ENCODE measurements at places on chromosomes 1 and 21.

GRCh38 chr1:79827446-79827845, 820.9 kb upstream of the ADGRL4 start:
- DNase-seq: no peak

DNA sequence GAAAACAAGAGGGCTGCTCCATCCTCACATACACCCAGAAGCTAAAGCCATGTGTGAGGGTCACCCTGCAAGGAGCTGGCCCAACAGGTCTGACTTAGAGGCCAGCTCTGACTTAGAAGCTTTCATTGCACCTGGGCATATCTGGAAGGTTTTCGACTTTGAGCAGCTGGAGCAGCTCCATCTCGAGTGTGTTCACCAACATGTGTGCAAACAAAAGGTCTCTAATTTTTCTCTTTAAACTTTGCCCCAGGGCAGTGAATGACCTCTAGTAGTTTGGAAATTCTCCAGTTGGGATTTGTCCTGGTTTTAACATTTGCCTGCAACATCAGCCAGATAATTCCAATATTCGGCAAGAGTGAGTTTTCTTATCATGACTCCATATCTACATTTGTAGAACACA, 108.3 kb downstream of the TNR start:
- DNase-seq: no peak

GRCh38 chr1:146013559-146013922, 8.0 kb downstream of the HJV start:
- DNase-seq: no peak

GRCh38 chr1:184716158-184716557, 38.5 kb downstream of the EDEM3 start:
- no peak for DNase-seq

DNA sequence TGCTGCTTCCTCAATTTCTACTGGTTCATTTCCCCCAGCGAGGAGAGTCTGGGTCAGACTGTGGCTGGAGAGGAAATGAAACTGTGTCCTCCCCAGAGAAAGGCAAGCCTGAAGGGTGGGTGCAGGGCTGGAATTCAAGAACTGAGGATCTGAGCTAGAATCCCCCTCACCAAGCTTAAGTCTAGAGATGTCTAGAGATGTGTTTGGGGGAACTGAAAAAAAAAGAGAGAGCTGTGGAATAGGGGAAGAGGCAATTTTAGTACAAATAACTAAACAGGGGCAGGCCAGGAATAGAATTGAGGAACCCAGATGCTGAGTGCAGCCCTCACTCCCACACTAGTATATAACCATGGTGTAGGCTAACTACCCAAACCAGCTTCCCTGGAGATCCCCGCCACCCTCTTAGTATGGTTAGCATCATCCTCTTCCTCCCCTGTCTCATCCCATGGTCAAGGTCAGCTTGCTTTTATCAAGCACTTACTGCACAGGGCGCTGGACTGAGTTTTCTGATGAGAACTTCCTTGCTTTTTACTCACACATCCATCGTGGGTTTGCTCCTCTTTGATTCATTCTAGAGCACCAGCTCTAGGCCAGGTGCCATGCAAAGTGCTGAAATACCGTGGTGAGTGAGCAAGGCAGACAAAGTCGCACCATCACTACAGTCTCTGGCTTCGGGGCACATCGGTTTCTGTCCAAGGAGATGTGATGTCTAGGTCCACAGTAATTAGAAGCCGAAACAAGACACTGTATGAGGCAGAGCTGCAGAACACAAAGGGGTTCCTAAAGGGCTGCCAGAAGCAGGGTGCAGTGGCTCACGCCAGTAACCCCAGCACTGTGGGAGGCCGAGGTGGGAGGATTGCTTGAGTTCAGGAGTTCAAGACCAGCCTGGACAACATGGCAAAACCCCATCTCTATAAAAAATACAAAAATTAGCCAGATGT, 112.9 kb upstream of the IPO9 start:
- DNase-seq: no peak

GRCh38 chr1:57674801-57675200, 250.9 kb upstream of the DAB1 start:
- DNase-seq: no peak

GRCh38 chr1:54017979-54018378, at the start of gene LDLRAD1:
Gene LDLRAD1, minus strand, starts transcription at chr1:54018186. Its CDS starts 74 bp downstream, at chr1:54018112.
- no peak for DNase-seq

DNA sequence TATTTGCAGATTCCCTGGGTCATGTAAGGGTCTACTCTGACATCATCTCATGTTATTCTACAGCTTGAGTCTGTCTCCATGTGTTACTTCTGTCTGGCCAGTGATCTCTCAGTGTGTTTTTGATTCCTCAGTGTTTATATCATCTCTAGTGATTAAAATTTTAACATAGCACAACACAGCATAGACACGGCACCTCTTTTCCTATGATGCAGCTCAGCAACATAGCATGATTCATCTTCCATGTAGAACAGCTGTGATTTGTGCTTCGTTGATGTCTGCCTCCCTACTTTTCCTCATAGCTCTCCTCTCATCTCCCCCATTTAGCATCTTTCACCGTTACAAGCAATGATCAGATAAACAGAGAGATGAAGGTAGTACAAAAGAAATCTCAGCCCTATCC, 163.9 kb upstream of the DPT start:
- DNase-seq: no peak

GRCh38 chr1:185969524-185969991, 235.4 kb downstream of the HMCN1 start:
- DNase-seq: no peak

DNA sequence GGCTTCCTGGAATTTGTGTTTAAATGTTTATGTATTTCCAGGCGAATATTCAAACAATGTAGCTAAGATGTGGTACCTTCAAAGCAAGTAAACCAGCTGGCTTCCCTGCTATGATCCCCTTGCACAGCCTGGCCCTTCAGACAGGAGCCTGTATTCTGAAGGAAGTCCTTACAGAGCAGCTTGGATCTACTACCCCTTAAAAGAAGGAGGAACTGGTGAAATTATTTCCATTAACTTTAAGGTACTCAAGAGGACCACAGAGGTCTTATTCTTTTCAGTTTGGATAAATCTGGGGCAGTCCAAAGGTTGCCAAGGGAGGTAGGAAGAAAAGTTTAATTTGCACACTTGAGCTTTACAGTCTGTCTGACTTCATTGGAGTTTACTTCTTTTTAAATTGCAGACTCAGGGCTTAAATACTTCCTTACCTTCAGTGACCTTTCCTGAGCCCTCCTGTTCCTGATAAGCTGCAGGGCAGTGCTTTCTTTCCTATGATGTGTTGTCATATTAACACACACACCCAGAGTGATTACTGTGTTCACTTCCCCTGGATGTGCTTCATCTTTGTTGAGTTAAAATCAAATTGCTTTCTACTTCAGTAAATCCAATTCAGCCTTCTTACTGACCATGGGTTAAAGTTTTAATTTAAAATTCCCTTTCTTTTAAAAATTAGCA, 40.5 kb downstream of the DISC1 start:
- no peak for DNase-seq

- no peak for DNase-seq
Measured at GRCh38 chr1:246265481-246265880, 241.6 kb downstream of the SMYD3 start.

- no peak for DNase-seq
Measured at GRCh38 chr1:4986306-4986705, 331.9 kb downstream of the AJAP1 start.

DNA sequence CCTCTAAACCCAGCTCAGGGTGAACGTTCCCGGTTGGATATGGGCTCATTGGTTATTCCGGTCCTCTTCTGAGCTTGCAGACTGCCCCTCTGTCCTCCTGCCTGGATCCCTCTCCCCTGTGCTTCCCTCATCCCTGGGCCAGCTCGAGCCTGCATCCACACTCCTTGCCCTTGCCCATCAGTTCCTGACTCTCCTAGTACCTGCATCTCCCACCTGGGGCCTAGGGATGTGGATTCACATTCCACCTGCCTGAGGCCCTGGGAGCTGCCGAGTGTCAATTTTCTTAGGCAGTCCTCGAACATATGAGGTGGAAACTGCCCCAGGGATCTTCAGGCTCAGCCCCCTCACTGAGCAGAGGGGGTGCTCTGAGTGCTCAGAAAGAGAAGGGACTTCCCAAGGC, 252.2 kb downstream of the GRIK3 start:
- no peak for DNase-seq

DNA sequence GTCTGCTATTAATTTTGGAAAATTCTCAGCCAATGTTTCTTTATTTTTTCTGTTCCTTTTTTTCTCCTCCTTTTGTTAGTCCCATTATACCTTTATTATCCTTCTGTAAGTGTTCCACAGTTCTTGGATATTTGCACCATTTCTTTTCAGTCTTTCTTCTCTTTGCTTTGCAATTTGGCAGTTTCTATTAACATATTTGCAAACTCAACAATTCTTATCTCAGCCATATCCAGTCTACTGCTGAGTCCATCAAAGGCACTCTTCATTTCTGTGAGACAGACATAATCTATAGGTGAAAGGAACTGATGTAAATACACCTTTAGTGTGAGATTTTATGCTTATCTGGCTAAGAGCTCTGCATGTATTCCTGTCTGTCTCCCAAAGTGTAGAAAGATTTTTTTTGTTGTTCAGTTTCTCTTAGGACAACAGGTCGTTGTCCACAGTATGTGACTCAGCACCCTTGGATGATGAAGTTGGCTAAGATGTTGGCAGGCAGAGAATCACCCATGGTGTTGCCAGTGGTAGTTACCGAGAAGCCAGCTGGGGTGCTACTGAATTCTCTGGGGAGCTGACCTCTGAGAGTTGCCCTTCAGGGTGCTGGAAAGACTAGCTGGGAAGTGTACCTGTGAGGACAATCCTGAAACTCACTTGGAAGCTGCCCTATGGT, 38.4 kb downstream of the LEPR start:
- no peak for DNase-seq

DNA sequence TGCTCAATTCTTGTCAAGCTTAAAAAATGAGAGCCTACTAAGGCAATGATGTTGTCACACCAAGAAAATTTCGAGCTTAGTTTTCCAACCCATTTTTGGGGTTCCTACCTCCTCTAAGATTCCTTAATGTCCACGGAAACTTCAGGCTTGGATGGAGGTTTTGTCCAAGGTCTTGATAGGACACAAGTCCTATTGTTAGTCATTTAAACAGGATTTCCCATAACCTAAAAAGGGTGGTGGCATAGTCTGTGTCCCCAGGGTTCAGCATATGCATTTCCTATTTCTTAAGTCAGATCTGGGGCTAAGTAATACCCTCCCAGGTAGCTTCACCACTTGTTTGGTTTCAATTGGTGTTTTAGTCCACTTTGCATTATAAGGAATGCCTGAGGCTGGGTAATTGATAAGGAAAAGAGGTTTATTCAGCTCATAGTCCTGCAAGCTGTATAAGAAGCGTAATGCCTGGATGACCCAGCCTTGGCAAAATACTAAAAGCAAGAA, 10.9 kb upstream of the PADI2 start:
- no peak for DNase-seq

GRCh38 chr1:183552891-183553290, 37.4 kb downstream of the NCF2 start:
- no peak for DNase-seq

DNA sequence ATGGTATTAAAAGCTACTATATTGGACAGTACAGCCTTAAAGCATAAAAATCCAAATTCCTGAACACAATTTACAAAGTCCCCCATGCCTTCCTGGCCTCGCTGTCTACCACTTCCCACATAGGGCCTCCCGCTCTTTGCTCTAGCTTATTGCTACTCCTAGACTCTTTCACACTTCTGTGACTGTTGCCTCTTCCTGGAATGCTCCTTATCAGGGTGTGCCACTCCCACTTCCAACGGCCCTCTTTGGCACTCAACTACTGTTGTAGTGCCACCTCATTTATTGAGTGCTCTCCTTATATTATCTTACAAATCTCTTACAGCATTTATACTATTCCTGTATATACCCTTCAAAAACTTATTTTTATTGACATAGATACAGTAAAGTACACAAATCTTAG, 4.8 kb downstream of the SARS1 start:
- no peak for DNase-seq

DNA sequence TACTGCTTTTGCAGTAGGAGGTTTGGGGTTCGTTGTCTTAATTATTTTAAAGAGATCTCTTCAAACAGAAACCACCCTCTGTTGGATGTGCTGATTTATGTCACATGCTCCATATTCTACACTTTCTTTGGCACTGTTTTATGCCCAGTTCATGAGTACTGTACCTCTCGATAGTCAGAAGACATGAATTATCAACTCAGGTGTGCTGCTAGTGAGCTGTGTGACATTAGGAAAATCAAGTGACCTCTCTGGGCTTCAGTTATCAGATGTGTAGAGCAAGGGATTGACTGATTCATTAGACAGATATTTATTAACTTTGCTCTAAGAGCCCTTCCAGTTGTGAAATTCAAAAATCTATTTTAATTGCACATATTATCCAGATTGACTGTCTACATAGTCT, 2.1 kb upstream of the AHCTF1 start:
- DNase-seq: no peak

DNA sequence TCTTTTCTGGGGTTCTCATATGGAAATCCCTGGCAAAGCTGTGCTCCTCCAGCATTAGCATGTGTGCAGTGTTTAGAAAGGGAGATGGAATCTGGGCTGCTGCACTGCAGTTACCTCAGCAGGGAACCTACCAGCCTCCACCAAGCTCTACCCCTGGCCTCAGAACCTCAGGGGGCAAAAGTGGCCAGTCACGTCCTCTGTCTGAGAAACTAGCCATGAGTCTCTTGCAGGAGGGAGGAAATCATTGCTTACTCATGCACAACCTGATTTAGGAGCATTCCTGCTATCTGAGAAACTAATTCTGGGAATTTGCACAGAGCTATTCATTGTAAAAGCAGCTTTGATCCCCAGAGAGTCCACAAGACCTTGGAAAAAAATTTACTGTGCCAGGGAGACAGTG, 80.6 kb upstream of the IPO9 start:
- no peak for DNase-seq

DNA sequence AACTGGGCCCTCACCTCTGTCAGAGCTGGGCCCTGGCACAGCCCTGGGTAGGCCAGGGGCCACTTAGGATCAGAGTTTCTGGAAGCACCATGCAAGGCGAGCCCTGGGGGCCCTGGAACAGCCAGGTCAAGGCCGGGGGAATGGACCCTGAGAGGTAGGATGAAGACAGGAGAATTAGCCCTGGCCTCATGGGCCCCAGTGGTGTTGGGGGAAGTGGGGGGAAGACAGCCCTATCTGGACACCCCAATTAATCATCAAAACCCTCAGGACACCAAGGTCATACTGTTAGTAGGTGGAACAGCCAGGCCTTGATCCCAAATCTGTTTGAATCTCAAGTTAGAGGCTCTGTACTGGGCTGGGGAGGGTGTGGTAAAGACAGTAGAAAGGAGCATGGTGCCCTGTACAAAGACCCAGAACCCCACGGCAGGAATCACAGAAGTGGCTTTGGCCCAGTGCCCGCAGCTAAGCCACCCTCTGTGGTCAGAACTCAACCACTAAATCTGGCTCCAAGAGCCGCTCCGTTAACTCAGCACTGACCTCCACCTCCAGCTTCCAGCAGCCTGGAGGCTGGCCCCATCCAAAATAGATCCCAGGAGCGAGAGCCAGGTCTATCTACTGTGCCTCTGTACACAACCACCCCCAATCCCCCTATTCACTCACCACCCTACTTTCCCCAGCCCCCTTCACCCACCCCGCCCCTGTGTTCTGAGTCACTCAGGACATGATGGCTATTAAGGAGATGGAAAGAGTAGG, 14.0 kb upstream of the TRIM63 start:
- DNase-seq: no peak

- no peak for DNase-seq
Measured at GRCh38 chr1:184606786-184607185, 147.9 kb downstream of the EDEM3 start.
